Testis (tissue), 5 donors: ENCODE measurements at places on chromosomes 4 and X.

DNA sequence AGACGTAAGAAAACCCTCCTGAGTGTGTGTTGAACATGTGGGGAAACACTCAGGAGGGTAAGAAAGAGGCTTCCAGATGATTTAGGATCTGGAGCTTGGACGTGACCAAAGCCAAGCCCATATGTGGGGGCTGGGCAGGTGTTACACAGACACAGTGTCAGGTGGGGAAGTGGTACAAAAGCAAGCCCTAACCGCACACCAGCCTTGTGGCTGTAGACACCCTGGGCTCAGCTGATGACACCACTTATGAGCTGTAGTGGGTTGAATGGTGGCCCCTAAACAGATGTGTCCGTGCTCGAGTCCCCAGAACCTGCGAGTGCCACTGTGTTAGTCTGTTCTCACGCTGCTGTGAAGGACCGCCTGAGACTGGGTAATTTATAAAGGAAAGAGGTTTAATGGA lies 25.0 kb upstream of the NSG1 start:
- H3K36me3 ChIP-seq = no peaks in the 10 kb centered on the region
- H3K4me1 ChIP-seq = peaks cover 15% of the 10 kb centered on the region
- no peak overlapping the region for H3K27ac ChIP-seq
- no peak overlapping the region for H3K4me3 ChIP-seq

- no peaks in the 10 kb centered on the region for H3K27me3 ChIP-seq
- no peak overlapping the region for H3K4me3 ChIP-seq
Measured at GRCh38 chrX:19372547-19373331, 29.0 kb downstream of the PDHA1 start.

DNA sequence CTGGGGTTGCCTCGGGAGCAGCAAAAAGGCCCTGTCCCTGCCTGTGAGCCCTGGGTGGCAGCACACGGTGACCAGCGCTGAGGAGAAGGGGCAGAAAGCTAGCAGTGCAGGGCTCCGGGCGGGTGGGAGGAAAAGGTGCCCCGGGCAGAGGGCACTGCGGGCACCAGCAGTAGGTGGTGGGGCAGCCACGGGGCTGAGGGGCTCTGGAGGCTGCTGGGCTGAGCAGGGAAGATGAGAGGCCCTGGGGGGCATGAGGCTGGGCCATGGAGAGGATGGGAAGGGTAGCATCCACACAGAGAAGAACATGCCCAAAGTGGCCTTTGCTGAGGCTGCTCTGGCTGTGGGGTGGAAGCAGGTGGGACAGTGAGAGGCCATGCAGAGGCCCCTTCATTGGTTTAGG lies 67.5 kb upstream of the NKX1-1 start:
- no peaks in the 10 kb centered on the region for H3K36me3 ChIP-seq
- DNase-seq = no peak
- peaks cover 4% of the 10 kb centered on the region for H3K4me1 ChIP-seq
- no peak overlapping the region for H3K27ac ChIP-seq

DNA sequence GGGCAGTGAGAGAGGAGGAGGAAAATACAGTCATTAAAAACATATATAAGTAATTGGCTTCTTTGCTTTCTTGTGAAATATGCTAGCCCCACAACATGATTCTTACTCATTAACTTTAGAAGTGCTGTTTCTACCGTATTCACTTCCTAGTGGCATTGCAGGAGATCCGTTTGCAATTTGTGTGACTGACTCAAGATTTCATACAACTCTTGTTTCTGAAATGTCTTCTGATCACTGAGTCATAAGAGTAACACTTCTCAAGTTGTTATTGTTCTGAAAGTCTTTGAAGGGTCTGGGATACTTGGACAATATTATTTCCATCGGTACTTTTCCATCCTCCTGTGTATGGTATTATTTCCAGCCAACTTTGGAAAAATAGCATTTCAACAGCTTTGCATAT lies 310.8 kb downstream of the PACRGL start:
- no peak overlapping the region for H3K4me3 ChIP-seq
- no peaks in the 10 kb centered on the region for H3K4me1 ChIP-seq
- H3K27me3 ChIP-seq = no peaks in the 10 kb centered on the region
- no peaks in the 10 kb centered on the region for H3K36me3 ChIP-seq
- no peak for DNase-seq

DNA sequence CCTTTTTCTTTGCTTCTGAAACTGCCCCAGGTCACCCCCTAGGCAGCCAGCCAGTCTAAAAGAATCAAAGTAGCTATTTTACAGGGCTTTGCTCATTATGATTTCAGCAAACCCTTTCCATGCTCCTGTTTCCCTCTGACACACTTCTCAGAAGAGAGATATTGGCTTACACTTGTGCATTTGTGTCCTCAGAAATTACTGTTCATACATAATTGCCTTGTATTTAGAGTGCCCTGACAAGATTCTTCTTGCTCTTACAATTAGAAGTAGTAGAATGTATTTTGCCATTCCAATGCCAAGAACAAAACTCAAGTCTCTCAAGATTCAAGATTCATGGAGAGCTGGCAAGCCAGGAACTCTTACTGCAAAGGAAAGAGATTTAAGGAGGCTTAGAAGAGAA lies 531.0 kb upstream of the ZFP42 start:
- H3K27me3 ChIP-seq = no peaks in the 10 kb centered on the region
- no peak overlapping the region for H3K4me3 ChIP-seq
- H3K36me3 ChIP-seq = no peaks in the 10 kb centered on the region
- no peak for DNase-seq
